ENCODE measurements at places on chromosomes 1 and 21.

- DNase-seq, result no peak
Observed at GRCh38 chr1:165639821-165640623, 9.0 kb downstream of the MGST3 start.

- DNase-seq, result no peak
Observed at GRCh38 chr1:208461680-208462079, 217.5 kb upstream of the PLXNA2 start.

GRCh38 chr1:160208557-160209320 is 3.6 kb downstream of the PEA15 start:
- DNase-seq, result no peak

- no peak for DNase-seq
Observed at GRCh38 chr1:211697356-211697755, 21.9 kb upstream of the NEK2 start.

GRCh38 chr1:216937491-216937890 is 214.3 kb upstream of the ESRRG start:
- DNase-seq, result no peak

DNA sequence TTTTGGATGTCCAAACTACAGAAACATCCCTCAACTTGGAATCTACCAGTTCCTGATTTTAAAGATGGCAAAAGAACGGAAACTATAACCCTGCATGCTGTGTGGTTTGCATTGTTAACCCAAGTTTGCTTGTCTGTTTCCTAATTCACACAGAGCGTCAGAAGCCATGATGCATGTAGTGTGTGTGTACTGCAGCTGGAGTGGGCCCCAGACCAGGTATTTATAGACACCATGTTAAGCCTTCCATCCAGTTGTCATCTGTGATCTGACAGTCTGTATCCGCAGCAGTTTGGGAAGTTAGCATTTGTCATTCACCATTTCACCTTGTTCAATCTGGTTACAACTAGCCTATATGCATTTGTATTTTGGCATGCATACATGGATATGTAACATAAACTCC is 27.7 kb upstream of the PLEKHM2 start:
- no peak for DNase-seq

DNA sequence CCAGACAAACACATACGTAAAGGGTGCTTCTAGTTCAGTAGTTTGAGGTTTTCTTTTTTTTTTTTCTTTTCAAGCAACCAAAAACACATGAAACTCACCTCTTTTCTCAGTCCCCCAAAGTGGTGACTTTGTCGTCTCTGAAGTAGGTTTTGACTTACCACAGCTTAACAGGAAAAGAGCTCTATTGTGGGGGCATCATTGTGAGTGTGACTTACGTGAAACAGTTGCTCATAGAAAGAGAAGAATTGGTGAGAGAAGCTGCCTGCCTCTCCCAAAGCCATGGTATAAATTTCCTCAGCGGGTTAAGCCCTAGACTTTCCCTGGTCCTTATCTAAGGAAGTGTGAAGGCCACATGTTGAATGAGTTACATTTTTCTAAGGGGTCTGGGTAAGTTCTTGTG is 11.9 kb downstream of the FASLG start:
- DNase-seq, result no peak

- no peak for DNase-seq
Observed at GRCh38 chr1:208025031-208025430, 114.1 kb upstream of the CD34 start.

DNA sequence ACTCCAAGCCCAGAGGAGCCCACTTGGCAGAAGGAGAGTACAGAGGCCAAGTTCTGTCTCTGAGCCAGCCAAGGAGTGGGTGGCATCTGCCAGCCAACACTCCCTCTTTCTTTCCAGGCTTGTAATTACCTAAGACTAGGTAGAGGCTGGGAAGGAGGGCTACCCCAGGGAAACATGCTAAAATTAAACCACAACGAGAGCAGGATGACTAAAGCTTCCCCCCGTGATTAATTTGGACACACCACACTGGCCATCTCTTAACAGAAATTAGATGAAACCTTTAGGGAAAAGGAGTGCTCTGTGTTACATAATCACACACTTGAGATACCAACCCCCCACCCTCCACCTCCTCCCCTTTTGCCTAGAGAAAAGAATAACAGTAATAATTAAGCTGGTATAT is 102.1 kb upstream of the ZC3H12A start:
- DNase-seq, result no peak

DNA sequence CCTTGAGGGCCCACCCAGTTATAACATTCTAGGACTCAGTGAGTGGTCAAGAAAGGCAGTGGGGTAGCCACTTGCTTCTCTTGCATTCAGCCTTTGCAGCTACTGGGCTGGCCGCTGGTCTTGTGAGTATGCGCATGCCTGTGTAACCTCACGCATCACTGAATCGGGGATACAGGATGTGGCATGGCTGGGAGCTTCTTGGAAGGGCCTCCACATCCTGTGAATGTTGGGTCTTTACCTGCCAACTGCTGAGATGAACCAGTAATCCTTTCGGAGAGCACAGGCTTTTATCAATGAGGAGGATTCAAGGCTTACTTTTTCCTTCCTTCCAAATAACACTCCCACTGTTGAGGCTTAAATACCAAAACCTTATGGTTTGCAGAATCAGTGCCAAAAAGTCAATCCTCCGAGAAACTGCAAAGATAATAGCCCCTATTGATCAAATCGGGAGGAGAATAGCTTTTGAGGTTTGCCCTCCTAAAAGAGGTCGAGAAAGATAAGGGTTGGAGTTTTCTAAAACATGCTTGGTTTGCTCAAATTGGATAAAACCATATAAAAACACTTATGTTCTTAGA is 198.9 kb upstream of the UBE2U start:
- no peak for DNase-seq

- no peak for DNase-seq
Observed at GRCh38 chr1:179447489-179447888, 81.7 kb downstream of the AXDND1 start.

Data from CD8-positive, alpha-beta memory T cell (primary cell).